Ureter (tissue), 1 donor: ENCODE measurements at places on chromosomes 7 and 10. TPM values are rescaled to one million over a fixed set of nuclear protein-coding genes. Genes with fewer than 3 reads are reported as not detected.

DNA sequence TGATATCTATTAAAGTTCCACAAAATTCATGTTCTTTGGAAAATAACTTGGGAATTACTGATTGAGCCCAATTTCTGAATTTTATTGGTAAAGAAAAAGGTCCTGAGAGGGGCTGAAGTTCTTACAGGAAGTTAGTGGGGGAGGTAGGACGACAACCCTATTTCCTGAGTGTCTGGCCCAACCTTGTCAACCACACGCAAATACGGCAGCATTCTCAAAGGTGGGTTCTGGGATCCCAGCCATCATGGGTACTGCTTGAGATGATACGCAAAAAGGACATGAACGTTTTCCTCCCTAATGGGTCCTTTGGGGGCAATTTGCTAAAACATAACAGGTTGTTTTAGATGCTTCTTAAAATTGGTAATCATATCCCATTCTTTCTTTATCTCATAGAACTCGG is 2.7 kb upstream of the PDCD4 start:
- no peak for DNase-seq

- DNase-seq, result peak; percentile 45
Measured at GRCh38 chr7:157461573-157462418, 125.0 kb downstream of the DNAJB6 start.

- no peak for DNase-seq
Measured at GRCh38 chr10:62618576-62619412, 185.7 kb upstream of the ADO start.

INMT gene
- 31.4 TPM for total RNA-seq

GRCh38 chr10:88849234-88849633 is 2.4 kb downstream of the ANKRD22 start:
- DNase-seq, result no peak

DNA sequence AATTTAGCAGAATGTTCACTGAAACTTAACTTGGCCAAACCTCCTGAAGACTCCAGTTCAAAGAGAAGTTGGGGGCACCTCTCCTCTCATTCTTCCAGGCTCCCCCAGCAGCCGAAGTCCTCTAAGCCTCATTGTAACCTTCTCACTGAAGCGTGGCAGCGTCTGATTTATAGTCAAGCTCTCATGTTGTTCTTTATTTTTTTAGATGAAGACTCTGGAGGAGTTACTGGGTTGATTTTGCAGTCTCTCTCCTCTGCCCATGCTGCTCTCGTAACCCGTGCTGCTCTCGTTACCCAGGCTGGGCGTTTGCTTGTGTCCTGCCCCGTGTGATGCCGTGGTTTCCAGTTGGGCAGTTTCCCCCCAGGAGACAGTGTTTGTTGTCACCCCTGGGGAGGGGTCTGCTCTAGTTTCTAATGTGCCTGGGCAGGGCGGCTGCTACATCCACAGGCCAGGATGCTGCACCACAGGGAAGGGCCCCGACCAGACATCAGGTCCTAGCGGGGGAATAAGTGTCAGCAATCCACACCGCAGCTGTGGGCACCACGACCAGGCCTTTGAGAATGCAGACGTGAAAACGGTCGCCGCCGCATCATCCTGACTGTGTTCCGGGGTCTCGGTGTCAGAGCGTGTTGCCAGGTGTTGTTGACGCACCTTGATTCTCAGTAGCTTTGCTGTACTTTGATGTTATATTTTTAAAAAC is 65.2 kb downstream of the WDR37 start:
- DNase-seq, result no peak

SNCG gene
- total RNA-seq, result 706 TPM

DNA sequence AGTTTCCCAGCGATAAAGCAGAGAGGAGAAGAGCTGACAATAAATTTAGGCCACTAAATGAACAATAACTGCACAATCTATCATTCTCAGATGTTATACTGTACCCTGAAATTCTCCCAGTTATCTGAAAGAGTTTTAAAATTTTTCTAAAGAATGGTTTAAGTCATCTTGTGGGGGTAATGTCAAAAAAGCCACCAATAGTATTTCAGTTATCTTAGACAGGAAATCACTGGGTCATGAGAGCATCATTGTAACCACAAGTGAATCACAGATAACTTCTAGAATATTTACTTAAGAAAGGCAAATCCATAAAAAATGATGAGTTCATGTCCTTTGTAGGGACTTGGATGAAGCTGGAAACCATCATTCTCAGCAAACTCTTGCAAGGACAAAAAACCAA is 147.1 kb downstream of the DNAJB9 start:
- DNase-seq, result no peak

NUTM2E gene
- total RNA-seq, result 0.16 TPM

CAPZA2 gene
- total RNA-seq, result 208 TPM

GRCh38 chr7:93160410-93160809 is 12.2 kb upstream of the SAMD9L start:
- no peak for DNase-seq

EPO gene
- 0.68 TPM for total RNA-seq

DNA sequence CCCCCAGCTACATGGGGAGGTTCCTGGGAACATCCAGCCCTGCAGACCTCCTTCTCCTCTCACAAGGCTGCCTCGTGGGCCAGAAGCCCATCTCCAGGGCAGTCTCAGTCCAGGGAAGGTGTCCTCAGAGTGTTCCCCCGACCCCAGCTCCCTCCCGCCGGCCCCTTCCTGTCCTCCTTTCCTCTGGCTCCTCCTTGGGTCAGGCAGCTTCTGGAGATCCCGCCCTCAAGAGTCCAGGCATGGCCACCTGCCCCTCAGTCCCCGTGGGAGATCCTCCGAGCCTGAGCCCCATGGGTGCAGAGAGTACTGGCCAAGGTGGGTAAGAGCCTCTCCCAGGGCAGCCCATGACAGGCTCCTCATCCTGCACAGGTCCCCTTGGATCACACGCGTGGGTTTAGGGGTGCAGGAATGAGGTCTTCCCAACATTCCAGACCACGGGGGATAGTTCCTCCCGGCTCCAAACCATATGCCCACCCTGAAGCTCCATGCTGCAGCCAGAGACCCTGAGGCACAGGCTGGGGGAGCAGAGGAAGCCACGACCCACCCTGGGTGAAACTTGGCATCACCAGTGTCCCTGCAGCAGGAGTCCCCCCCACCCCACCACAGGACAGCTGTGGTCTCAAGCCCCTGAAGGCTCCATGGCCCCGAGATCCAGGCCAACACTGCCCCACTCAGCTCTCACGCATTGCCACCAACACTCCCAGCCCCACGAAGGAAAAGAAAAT is 65.5 kb downstream of the OAT start:
- no peak for DNase-seq

- DNase-seq, result no peak
Measured at GRCh38 chr10:72925951-72926465, 28.6 kb downstream of the PLA2G12B start.

DNA sequence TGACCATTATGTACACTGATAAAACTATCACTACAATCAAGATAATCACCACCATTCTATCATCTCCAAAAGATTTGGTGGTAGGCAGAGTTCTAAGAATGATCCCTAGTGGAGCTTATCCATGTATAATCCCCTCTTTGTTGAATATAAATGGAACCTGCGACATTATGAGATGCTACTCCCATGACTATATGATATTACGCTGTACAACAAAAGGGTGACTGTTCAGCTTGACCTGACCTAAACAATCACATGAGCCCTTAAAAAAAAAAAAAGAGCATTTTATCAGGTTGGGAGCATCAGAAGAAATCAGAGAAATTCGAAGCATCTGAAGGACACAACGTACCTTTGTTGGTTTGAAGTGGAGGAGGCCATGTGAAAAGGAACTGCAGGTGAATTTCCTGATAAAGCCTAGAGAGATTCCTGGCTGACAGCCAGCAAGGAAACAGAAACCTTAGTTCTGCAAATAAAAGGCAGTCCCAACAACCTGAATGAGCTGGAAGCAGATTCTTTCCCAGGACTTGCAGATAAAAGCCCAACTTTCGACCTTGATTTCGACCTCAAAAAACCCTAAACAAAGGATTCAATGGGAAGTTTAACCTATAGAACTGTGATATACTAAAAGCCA is 270.7 kb downstream of the ADRA2A start:
- DNase-seq, result peak; percentile 55

PALD1 gene
- total RNA-seq, result 11.0 TPM
